Lower lobe of right lung (tissue), 2 donors: ENCODE measurements at places on chromosomes 11 and 22. TPM values are rescaled to one million over a fixed set of nuclear protein-coding genes. Genes with fewer than 3 reads are reported as not detected.
A peak's percentile ranks its signal among the peaks of the same experiment; 100 is the strongest.

- H3K4me1 ChIP-seq: peaks cover 8% of the 10 kb centered on the region
- no peaks in the 10 kb centered on the region for H3K36me3 ChIP-seq
- H3K27ac ChIP-seq: no peak overlapping the region
- H3K27me3 ChIP-seq: peaks cover 90% of the 10 kb centered on the region
- no peak for DNase-seq
These were observed 12.3 kb downstream of the PAX6 start for GRCh38 chr11:31798554-31799434.

DNA sequence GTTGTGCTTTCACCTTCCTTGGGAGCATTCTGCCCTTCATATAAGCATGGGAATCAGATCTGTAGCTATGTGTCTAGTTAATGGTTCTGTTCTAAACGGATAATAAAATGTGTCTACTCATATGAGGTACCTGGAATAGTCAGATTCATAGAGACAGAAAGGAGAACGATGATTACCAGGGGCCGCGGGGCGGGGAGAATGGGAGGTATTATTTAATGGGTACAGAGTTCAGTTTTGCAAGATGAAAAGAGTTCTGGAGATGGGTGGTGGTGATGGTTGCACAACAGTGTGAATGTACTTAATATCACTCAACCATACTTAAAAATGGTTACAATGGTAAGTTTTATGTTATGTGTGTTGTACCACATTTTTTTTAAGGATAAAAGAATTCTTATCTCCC lies 10.0 kb upstream of the ABCC8 start:
- H3K4me3 ChIP-seq: no peak overlapping the region
- DNase-seq: no peak
- H3K27ac ChIP-seq: no peak overlapping the region
- H3K4me1 ChIP-seq: no peaks in the 10 kb centered on the region
- no peaks in the 10 kb centered on the region for H3K27me3 ChIP-seq

GRCh38 chr11:76793391-76794291 lies 10.5 kb downstream of the TSKU start:
- no peak for DNase-seq
- no peak overlapping the region for H3K4me3 ChIP-seq

DNA sequence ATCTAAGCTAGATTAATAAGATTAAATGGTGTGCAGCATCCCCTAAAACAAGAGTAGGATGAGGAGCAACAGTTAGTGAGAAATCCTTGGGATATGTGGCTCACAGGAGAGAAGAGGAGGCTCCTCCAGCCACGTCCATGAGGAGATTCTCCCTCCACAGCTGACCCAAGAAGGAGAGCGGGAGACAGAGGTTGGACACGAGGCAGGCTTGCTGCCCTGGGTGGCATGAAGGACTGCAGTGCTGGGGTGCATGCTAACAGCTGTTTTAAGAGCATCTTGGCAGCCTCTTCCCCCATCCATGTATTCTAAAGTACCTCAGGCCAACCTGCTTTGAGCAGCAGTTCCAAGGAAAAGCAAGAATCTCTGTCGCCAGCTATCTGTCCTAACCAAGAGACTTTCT lies 284.4 kb upstream of the B3GAT1 start:
- H3K27ac ChIP-seq: no peak overlapping the region
- no peak for DNase-seq
- H3K4me3 ChIP-seq: no peak overlapping the region

GRCh38 chr22:36738416-36739020 lies 35.0 kb upstream of the CACNG2 start:
- H3K27me3 ChIP-seq: peaks cover 12% of the 10 kb centered on the region
- H3K27ac ChIP-seq: no peak overlapping the region
- H3K4me1 ChIP-seq: peaks cover 9% of the 10 kb centered on the region
- no peak for DNase-seq

GRCh38 chr11:17766590-17766989 lies 32.0 kb downstream of the KCNC1 start:
- H3K36me3 ChIP-seq: no peaks in the 10 kb centered on the region
- H3K27ac ChIP-seq: no peak overlapping the region
- DNase-seq: no peak
- no peak overlapping the region for H3K4me3 ChIP-seq
- H3K27me3 ChIP-seq: no peaks in the 10 kb centered on the region

- H3K4me1 ChIP-seq: no peaks in the 10 kb centered on the region
- H3K36me3 ChIP-seq: no peaks in the 10 kb centered on the region
- no peak for DNase-seq
- H3K27ac ChIP-seq: no peak overlapping the region
- peaks cover 9% of the 10 kb centered on the region for H3K27me3 ChIP-seq
These were observed 150.2 kb upstream of the B3GAT1 start for GRCh38 chr11:134562196-134562595.

GRCh38 chr11:76574406-76574805 lies 96.1 kb downstream of the LRRC32 start:
- no peak overlapping the region for H3K27ac ChIP-seq
- peaks cover 25% of the 10 kb centered on the region for H3K4me1 ChIP-seq
- DNase-seq: no peak
- H3K36me3 ChIP-seq: no peaks in the 10 kb centered on the region

DNA sequence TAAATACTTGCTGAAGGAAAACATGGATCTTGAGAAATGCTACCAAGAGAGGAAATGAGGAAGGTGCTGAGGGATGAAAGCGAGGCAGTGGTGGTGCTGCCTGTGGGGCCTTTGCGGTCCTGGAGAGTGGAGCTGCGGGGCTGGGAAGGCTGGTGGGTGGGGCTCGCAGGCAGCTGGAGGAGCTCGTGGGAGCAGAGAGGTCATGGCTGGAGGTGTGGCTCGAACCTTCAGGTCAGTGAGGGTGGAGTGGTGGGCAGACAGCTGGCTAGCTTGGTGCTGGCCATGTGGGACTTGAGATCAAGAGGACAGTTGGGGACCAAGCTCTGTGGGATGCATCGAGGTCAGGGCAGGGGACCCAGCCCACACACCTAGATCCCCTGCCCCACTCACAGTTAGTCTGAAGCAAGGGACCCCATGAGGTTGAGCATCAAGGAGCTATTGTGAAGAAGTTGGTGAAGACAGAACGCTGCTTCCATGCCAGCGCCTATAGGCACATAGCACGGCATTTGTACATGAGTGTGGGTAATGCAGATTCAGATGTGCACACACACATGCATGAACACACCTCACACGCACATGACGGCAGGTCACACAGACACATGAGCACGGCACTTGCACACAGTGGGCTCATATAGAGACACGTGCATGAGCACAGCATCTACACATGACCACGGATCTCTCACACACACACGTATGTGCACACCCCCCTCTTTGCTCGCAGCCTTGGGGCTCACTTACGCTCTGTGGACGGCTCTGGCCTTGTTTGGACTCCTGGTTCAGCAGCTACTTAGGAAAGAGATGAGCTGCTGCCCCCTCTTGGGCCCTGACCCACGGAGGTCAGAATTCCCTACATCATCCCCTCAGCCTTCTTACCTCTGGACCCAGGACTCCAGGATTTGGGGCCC lies 30.4 kb downstream of the SHANK3 start:
- no peak overlapping the region for H3K27ac ChIP-seq
- no peaks in the 10 kb centered on the region for H3K27me3 ChIP-seq
- H3K4me1 ChIP-seq: peaks cover 23% of the 10 kb centered on the region
- DNase-seq: peak; percentile 21
- H3K4me3 ChIP-seq: no peak overlapping the region
- peaks cover 19% of the 10 kb centered on the region for H3K36me3 ChIP-seq

- DNase-seq: no peak
- H3K27me3 ChIP-seq: no peaks in the 10 kb centered on the region
- no peak overlapping the region for H3K4me3 ChIP-seq
- no peaks in the 10 kb centered on the region for H3K4me1 ChIP-seq
- no peaks in the 10 kb centered on the region for H3K36me3 ChIP-seq
- H3K27ac ChIP-seq: no peak overlapping the region
These were observed 764.8 kb upstream of the LUZP2 start for GRCh38 chr11:23732026-23732425.

- no peak overlapping the region for H3K27ac ChIP-seq
- H3K36me3 ChIP-seq: no peaks in the 10 kb centered on the region
- no peaks in the 10 kb centered on the region for H3K4me1 ChIP-seq
- DNase-seq: no peak
These were observed 22.6 kb upstream of the RBM4B start for GRCh38 chr11:66700337-66700736.

- H3K27ac ChIP-seq: peak overlapping the region; percentile 90
- peaks cover 16% of the 10 kb centered on the region for H3K4me1 ChIP-seq
- H3K27me3 ChIP-seq: no peaks in the 10 kb centered on the region
- no peak for DNase-seq
- H3K36me3 ChIP-seq: no peaks in the 10 kb centered on the region
These were observed 1.7 kb downstream of the PDE3B start for GRCh38 chr11:14645015-14645912.

GRCh38 chr11:87926250-87926970 lies 248.8 kb downstream of the RAB38 start:
- H3K4me1 ChIP-seq: no peaks in the 10 kb centered on the region
- no peak overlapping the region for H3K4me3 ChIP-seq
- H3K36me3 ChIP-seq: no peaks in the 10 kb centered on the region
- DNase-seq: no peak
- no peaks in the 10 kb centered on the region for H3K27me3 ChIP-seq

DNA sequence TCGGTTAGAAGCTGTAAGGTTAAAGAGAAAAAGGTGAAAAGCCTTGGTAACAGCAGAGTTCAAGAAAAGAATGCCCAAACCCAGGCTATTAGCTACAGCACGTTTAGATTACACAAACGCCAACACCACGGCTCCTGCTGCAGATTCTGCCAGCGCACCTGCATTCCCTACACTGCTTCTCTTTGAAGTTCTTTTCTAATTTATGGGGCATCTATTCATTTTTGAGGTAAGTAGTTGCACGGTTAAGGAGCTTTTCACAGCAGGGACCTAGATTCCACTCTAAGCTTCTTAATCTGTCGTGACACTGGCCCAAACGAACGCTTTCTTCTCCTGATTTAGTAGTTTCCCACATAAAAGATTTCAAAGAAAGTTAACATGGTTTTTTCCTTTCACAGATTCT lies 38.0 kb upstream of the CHKA start:
- no peak for DNase-seq
- H3K36me3 ChIP-seq: peaks cover 27% of the 10 kb centered on the region
- no peak overlapping the region for H3K27ac ChIP-seq
- no peaks in the 10 kb centered on the region for H3K27me3 ChIP-seq
- H3K4me3 ChIP-seq: no peak overlapping the region
- no peaks in the 10 kb centered on the region for H3K4me1 ChIP-seq

GRCh38 chr11:134275534-134276395 lies at the start of gene GLB1L3:
TSS of gene GLB1L3 (plus strand) at chr11:134276379. CDS start at chr11:134276741, 362 bp downstream.
- no peak within 1 kb of the TSS for H3K27ac ChIP-seq
- no peak for DNase-seq
- H3K4me3 ChIP-seq: peak within 1 kb of the TSS; percentile 47

- DNase-seq: no peak
- no peaks in the 10 kb centered on the region for H3K4me1 ChIP-seq
- H3K36me3 ChIP-seq: no peaks in the 10 kb centered on the region
- H3K4me3 ChIP-seq: no peak overlapping the region
- H3K27me3 ChIP-seq: peaks cover 22% of the 10 kb centered on the region
These were observed 116.0 kb upstream of the TOP3B start for GRCh38 chr22:22098457-22099193.

The PGGHG gene
- total RNA-seq: 163 TPM

The MS4A14 gene
- 19.4 TPM for total RNA-seq

The PLAAT4 gene
- 150 TPM for total RNA-seq

The ACAT1 gene
- total RNA-seq: 69.4 TPM

The RNF215 gene
- 13.6 TPM for total RNA-seq

The DHCR7 gene
- 64.2 TPM for total RNA-seq

The MMP13 gene
- total RNA-seq: not detected
